ENCODE measurements at places on chromosomes 1 and 21.

DNA sequence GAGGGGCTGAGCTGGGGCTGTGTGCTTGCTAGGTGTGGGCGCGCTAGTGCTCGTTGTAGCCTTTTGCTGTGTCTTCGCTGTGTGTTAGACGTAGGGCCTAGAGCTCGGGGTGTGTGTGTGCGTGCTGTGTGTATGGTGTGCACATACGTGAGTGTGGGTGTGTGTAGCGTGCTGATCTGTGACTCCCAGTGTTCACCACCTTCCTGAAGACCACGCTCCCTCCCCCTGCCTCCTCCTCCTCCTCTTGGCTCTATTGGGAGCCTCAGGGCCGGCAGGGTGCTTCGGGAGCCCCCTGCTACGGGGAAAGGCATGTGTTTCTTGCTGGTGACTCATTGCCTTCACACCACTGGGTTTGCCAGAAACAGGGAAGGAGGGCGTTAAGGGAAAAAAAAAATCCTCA is 9.4 kb upstream of the KCNC4 start:
- no peak for DNase-seq

- DNase-seq: no peak
Observed at GRCh38 chr1:92587445-92587844, 100.7 kb upstream of the GFI1 start.

DNA sequence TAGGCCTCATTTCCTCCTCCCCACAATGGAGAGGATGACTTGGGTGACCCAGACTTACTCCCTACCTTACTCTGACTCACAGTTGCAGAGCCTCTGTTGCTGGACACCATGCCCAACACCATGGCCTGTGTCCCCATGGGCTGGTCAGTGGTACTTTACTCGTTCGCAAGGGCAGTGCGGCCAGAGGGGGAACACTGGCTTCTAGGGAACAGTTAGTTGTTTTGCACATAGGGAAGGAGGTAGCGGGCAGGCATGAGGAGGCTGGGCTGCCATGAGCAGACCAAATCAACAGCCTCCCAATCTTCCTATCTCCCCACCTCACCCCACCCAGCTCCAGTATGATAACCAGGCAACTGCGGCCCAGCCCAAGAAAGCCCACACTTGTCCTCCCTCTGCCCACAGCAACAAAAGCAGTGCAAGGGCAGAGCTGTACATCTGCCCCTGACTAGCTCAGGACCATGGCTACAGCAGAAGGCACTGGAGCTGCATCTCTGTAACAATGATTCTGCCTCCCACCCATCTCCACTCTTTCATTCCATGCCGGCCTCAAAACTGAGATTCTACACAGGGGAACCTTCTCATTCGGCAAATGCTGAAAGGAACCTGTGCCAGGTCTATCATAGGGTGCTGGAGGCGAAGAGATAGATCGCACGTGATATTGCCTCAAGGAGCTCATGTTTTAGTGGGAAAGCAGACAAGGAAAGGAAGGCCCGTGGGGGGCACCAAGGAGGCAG is 18.6 kb downstream of the TAL1 start:
- no peak for DNase-seq

DNA sequence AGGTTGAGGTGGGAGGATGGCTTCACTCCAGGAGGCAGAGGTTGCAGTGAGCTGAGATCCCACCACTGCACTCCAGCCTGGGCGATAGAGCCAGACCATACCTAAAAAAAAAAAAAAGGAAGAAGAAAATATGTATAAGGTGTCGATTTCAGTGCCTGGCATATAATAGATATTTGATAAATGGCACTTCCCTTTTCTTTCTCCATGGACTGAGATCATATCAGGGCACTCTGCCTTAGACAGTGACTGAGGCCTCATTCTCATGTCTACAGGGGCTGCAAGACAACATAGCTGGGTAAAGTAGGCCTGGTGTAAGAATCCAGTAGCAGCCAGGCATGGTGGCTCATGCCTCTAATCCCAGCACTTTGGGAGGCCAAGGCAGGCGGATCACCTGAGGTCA is 21.2 kb downstream of the PCAT6 start:
- DNase-seq: no peak

GRCh38 chr1:53524428-53525375 is 65.5 kb downstream of the DMRTB1 start:
- DNase-seq: no peak

DNA sequence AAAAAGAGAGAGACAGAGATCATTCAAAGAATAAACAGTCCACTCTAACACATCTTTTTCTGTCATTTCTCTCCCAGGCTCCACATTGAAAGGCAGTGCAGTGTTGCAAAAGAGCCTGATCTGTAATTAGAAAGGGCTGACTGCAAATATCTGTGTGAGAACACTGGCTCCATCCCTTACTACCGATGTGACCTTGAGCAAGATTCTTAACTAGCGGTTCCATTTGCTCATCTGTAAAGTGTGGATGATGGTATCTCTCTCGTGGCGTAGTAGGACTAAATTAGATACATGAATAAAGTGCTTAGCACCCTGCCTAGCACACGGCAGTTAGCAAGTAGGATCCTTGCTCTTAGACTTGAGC is 26.9 kb upstream of the SLC44A3 start:
- no peak for DNase-seq

DNA sequence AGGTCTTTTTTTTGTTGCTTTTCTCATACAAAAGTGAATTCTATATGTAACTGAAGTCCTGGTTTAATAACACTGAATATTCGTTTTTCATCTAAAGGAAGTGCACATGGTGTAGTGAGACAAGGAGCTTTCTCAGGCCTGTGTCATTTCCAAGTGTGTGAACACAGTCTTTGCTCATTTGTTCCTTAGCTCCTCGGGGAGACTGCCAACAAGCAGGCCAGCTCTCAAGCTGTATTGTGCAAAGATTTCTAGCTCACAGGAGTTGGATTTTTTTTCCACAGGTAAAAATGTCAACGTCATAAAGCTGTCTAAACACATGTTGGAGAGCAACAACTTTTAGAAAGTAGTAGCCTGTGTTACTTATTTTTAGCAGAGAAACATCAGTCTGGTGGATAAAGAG is 87.8 kb upstream of the S1PR1 start:
- DNase-seq: no peak

GRCh38 chr1:27416387-27417111 is 24.1 kb downstream of the GPR3 start:
- no peak for DNase-seq

DNA sequence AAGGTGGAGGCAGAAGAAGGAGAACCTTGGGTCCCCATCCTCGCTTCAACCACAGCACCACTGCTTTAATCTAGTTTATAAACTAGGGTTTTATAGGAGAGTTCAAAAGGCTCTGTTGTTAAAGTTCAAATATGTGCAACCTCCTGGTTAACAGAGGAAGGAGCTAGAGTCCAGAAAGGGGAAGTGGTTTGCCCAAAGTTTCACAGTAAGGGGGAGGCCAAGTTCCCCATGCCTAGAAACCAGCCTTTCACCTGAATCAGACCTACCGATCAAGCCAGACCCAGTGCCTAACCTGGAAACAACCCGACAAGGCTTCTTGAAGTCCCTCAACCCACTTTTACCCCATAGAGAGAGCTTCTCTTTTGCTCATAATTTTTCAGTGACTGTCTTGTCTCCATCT is 106.5 kb downstream of the PLPP3 start:
- no peak for DNase-seq

DNA sequence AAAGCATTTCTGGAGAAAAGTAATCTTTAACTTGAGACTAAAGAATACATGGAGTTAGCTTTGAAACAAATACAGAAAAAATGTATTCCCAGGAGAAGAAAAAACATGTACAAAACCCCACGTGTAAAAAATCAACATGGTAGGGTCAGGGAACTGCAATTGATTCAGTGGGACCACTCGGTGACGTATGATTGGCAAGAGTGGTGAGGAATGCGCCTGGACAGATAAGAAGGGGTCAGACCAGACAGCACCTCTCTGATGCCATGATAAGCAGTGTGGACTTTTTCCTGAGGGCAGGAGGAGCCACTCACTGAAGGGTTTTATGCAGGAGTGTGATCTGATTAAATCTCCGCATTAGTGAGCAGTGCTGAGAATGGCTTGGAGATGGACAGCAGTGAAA is 142.5 kb downstream of the DAB1 start:
- DNase-seq: no peak

DNA sequence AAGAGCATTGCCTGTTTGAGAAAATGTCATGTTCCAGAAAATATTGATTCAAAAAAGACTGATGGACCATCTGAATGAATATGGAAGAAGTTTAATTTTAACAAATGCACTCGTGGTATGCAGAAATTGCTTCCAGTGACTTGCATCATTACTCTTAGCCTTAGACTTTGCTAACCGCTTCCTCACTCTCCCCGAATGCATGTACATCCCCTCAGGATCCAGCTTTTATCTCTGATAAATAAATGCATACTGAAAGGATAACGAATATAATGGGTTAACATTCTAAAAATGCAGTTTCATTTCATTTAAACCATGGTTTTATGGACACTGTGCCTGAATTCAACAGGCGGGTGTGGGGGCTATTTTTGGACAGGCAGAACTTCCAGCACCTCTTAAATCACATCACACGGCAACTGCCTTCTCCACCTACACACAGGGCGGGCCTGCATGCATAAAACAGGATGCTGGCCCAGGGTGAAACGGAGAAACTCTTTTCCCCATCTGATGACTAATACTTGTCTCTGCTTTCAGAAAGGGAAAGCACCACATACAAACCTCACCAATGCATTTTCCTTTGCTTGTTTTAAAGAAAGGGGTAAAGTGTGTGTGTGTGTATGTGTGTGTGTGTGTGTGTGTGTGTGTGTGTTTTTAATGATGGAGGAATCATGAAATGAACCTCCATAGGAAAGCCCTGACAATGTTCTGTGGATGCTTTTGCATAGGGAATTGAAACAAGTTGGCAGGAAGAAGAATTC is 48.7 kb downstream of the SPAG17 start:
- DNase-seq: no peak

All from D721Med (cell line).